ENCODE measurements at places on chromosomes 7 and 10.

DNA sequence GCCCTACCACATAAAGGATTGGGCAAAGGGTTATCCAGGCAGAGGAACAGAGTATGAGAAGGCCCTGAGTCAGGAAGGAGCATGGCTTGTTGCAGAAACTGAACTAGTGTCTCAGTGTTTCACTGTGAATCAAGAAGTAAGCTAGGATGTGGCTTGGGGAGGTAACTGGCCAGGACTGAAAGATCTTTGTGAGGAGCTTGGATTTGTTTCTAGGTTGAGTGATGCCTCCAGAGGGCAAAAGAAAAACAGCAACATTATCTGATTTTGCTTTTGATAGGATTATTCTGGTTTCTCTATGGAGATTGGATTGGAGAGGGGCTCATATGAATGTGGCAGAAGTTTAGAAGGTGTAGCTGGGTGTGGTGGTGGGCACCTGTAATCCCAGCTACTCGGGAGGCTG lies 137.9 kb upstream of the HDAC9 start:
- no peak for DNase-seq

DNA sequence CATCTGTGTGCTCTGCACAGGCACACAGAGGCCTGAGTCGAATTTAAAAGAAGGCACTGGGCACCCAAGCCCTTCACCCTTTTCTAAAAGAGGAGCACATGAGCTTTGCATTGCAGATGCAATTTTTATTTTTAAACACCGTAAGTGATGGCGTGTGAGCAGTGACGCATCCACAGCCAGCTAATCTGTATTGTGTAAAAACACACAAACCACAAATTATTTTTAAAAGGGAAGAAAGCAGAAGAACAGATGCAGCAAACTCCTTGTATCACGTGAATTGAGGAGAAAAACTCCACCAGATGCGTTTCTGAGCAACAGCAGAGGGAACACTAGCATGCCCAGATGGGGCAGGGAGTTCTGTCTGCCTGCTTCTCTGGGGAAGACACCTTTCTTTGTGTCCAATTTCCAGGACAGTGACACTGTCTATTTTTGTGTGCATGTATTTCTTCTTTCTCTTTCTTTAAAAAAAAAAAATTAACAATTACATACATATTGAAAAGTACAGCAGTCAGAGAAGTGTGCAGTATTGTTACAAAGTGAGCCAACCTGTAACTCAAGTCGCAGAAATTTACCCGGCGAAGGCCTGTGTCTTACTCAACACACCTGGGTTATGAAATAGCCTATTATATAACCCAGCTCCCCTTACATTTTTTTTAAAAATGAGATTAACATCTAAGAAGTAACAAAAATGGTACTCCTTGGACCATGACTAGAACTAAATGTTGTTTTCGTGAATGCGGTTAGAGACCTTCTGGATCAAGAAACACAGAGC lies 39.2 kb downstream of the EEPD1 start:
- DNase-seq, result no peak

GRCh38 chr10:70125918-70126552 lies 6.6 kb downstream of the AIFM2 start:
- DNase-seq, result no peak

GRCh38 chr7:17098515-17098914 lies 199.9 kb upstream of the AHR start:
- DNase-seq, result no peak

DNA sequence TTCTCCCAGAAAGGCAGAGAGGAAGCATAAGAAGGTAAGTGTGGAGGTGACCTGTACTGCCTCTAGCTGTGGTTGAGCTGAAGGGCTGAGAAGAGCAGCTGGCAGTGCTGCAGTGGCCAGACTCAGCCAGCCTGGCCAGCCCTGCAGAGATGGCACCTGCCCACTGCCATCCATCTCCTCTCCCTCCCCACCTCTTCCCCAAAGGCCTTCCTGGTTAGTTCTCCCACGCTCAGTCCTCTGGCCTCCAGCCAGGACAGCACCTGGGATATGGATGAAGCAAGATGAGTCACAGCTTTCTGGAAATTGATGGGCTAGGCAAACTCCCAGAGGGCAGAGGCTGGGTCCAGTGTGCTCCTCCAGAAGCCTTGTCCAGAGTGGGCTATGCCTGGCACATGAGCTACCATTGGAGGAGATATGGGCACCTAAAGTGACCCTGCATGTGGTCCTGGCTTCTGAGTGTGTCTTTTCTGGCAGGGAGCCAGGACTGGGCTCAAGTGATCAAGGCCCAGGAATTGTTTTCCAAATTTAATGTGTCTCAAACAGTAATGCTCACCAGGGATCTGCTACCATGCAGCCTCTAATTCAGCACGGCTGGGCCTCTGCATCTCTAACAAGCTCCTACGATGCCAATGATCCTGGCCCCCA lies 81.0 kb upstream of the CACUL1 start:
- DNase-seq, result no peak

DNA sequence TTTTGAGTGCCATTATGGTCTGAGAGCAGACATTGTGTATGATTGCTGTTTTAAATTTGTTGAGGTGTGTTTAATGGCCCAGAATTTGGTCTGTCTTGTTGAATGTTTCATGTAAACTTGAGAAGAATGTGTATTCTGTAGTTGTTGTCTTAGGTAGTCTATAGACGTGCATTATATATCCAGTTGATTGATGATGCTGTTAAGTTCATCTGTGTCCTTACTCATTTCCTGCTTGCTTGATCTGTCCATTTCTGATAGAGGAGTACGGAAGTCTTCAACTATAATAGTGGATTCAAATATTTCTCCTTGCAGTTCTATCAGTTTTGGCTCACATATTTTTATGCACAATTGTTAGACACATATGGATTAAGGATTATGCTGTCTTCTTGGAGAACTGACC lies 16.0 kb downstream of the PTPN12 start:
- no peak for DNase-seq

- DNase-seq, result no peak
Measured at GRCh38 chr10:4717670-4718069, 108.3 kb upstream of the AKR1E2 start.

DNA sequence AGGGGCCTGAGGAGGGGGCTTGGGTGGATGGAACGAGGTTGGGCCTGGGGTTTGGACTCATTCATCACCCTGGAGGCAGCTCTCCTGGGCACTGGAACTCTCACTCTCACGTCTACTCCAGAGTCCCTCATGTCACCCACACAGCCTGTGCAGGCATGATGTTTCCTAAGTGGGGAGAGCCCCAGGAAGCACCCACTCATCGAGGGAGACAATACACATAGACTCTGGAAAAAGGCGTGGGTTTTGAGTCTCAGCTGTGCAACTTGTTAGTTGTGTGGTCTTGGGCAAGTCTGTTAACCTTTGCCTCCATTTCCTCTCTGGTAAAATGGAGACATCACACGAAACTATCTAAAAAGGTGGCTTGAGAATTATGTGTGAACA lies 25.9 kb upstream of the RBM20 start:
- no peak for DNase-seq

DNA sequence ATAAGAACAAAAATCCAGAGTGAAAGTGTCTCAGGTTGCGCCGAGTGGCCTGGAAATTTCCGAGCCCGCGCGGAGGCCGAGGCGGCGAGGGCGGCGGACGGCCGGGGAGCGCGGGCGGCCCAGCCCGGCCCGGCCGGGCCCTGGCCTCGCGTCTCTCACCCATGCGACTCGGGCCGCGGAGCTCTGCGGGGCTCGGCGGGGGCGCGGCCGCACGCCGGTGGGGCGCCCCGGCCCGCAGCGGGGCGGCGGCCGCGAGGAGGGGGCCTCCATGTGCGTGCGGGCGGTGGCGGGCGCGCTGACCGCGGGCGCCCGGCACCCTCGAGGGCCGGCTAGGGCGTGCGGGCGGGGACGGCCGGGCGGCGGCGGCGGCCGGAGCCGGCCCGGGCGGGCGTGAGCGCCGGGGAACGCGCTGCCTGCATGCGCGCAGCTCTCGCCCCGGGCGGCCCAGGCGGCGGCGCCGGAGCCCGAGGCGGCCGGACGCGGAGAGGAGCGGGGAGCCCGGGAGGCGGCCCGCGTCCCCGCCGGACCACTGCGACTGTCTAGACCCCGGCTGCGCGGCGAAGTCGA lies 302 bp upstream of the EN2 start:
- no peak for DNase-seq

GRCh38 chr7:2253525-2254244 lies 11.7 kb downstream of the NUDT1 start:
- no peak for DNase-seq

- DNase-seq, result no peak
Measured at GRCh38 chr7:133252506-133252857, 396 bp upstream of the EXOC4 start.

GRCh38 chr10:88114368-88114767 lies 250.9 kb downstream of the PTEN start:
- peak; percentile 43 for DNase-seq

DNA sequence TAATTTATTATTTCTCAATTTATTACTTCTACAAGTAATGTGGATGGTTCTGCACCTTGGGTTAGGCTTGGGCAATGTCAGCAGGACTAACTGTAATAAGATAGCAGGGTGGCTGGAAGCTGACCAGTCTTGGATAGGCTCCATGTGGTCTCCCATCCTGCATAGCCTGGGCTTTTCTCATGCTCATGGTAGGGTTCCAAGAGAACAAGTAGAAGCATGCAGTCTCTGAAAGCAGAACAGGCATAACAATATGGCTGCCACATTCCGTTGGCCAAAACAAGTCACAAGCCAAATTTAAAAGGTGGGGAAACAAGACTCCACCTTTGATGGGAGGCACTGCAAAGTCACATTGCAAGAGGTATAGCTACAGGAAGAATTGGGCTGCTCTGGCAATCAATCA lies 98.6 kb upstream of the MDFIC start:
- no peak for DNase-seq

DNA sequence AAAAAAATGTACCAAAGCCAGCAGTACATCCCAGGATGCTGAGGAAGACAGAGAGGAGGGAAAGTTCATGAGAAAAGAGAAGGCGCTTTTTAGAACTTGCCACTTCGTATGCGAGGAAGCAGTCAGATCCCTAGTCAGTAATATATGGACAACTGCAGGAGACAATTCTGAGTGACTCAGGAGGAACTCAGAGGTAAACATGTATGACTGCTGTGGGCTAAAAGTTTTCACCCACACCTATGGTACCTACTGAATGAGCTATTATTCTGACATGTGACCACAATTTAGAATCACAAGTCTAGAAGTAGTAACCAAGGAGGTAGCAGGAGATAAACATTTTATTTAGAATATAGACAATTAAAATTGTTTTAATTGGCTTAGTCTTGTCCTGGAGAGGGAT lies 126.5 kb downstream of the ICA1 start:
- DNase-seq, result no peak

- DNase-seq, result no peak
Measured at GRCh38 chr10:28806488-28806941, 129.2 kb downstream of the BAMBI start.

GRCh38 chr7:50409856-50410745 lies 40.0 kb downstream of the FIGNL1 start:
- DNase-seq, result no peak

GRCh38 chr10:95287281-95287680 lies 3.5 kb downstream of the PDLIM1 start:
- no peak for DNase-seq

- DNase-seq, result no peak
Measured at GRCh38 chr7:107996072-107996882, 6.7 kb downstream of the LAMB1 start.

DNA sequence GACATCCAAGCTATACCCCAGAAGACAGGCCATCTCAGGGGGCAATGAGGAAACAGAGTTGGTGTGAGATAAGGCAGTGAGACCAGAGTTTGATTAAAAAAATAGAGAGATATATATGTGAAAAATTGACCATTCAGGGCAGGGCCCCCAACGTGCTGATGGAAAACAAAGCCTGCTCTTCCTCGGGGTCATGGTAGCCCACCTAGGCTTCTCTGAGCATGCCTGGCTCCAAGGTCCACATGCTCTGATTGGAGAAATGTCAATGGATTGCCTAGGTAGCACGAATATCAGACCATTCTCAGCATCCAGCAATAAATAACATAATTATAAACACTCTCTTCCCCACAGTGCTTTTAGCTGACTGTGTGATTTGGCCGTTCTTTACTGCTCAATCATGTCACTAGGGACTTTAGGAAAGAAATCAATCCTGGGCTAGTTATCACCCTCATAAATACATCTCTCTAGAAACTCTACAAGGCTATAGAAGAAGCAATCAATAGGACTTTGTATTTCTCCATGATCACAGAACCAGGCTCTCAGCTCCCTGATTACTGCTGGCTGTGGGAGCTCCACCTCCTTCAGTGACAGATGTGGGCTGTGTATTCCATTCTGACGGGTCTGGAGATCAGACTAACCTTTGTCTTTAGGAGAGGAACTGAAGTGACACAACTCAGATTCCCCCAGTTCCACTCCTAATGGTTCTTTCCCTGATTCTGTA lies 766.4 kb downstream of the GRID1 start:
- DNase-seq, result no peak

- no peak for DNase-seq
Measured at GRCh38 chr10:34206935-34207268, 608.2 kb downstream of the PARD3 start.

GRCh38 chr10:93462881-93463280 lies 19.3 kb downstream of the MYOF start:
- DNase-seq, result peak; percentile 21

- DNase-seq, result no peak
Measured at GRCh38 chr10:58400609-58401008, 15.4 kb downstream of the TFAM start.

DNA sequence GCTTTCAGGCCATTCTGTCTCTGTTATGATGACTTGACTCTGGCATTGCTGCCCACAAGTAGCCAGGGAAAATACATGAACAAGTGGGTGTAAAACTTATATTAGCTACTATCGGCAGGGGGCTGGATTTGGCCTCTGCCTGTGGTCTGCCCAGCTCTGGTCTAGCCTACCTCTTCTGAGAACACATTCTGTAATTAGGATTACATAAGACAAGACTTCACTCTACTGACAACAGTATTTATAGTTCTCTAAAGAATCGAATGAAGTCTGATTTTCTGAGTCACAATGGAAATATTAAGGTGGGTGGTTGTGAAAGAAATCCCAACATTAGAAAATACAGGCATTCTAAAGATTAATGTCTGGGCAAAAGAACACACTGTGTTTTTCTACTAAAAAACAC lies 55.5 kb downstream of the DLD start:
- DNase-seq, result no peak

GRCh38 chr10:53955091-53955490 lies 845.9 kb downstream of the PCDH15 start:
- no peak for DNase-seq

GRCh38 chr10:119020627-119020946 lies 8.9 kb upstream of the NANOS1 start:
- no peak for DNase-seq

DNA sequence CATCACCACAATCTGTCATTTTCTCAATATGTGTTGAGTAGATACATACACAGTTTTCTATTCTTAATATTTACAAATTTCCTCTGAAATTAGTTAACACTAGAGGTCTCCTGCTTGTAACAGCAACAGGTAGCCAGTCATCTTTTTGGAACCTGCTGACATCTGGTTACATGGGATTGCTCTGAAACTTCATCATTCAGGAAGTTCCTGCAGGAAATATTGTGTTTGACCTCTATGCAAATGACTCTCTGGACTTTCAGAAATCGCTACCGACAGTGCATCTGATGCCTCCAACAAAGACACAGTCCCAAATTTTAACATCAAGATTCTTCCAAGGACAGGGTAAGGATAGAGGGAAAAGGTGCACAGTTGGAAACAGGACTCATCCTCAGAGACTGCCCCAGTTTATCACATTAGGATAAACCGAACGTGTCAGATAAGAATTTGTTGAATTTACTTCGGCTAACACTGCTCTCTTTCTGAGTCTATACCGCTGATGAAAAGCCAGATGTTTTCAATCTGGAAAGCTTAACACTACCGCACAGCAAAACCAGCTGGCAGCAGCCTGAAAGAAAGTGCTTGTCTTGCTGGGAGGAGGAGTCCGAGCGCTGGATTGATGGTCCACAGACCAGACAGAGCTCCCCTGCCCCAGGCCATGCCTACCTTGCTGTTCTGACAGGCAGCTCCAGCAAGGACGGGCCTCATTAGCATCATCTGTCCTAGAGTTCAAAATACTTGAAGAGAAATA lies 633.4 kb downstream of the PARD3 start:
- DNase-seq, result no peak
